ENCODE measurements at places on chromosomes 2 and 18. TPM values are rescaled to one million over a fixed set of nuclear protein-coding genes. Genes with fewer than 3 reads are reported as not detected.

CCDC74A gene
- total RNA-seq, result 4.1 TPM

CNDP1 gene
- total RNA-seq, result 0.16 TPM

REG3G gene
- total RNA-seq, result not detected

OBSL1 gene
- total RNA-seq, result 39.9 TPM

DSG4 gene
- total RNA-seq, result not detected

ACYP2 gene
- total RNA-seq, result 13.6 TPM

VIT gene
- total RNA-seq, result not detected

DPP10 gene
- total RNA-seq, result 76.7 TPM

PAX3 gene
- 0.31 TPM for total RNA-seq

NOSTRIN gene
- total RNA-seq, result 3.9 TPM

TEKT4 gene
- 0.31 TPM for total RNA-seq

NGEF gene
- 22.8 TPM for total RNA-seq

ABHD1 gene
- total RNA-seq, result 0.31 TPM

PFN4 gene
- 0.47 TPM for total RNA-seq

DAW1 gene
- total RNA-seq, result 1.1 TPM

IKZF2 gene
- 12.0 TPM for total RNA-seq
